Activated CD8-positive, alpha-beta T cell treated with anti-CD3 and anti-CD28 coated beads for 36 hours (primary cell): ENCODE measurements at places on chromosomes 4 and X. TPM values are rescaled to one million over a fixed set of nuclear protein-coding genes. Genes with fewer than 3 reads are reported as not detected.

- DNase-seq: no peak
These were observed 14.8 kb downstream of the RPL34 start for GRCh38 chr4:108635070-108635655.

DGKK gene
- not detected for total RNA-seq

DNA sequence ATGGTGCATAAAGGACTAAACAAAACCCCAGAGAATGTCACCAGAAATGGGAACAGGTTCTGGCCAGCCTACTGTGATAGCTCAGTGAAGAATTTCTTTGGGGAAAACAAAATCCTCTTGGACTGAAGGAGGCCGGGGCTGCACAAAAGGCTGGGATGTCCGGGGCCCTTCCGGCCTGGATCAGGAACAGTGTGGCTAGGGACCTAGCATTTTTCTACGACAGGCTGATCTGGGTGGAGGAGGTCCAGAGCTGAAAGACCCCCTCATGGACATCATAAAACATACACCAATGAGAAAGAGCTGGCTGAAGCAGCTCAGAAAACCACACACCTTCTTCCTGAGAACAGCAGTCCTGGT is 94.7 kb downstream of the BCOR start:
- DNase-seq: no peak

DNA sequence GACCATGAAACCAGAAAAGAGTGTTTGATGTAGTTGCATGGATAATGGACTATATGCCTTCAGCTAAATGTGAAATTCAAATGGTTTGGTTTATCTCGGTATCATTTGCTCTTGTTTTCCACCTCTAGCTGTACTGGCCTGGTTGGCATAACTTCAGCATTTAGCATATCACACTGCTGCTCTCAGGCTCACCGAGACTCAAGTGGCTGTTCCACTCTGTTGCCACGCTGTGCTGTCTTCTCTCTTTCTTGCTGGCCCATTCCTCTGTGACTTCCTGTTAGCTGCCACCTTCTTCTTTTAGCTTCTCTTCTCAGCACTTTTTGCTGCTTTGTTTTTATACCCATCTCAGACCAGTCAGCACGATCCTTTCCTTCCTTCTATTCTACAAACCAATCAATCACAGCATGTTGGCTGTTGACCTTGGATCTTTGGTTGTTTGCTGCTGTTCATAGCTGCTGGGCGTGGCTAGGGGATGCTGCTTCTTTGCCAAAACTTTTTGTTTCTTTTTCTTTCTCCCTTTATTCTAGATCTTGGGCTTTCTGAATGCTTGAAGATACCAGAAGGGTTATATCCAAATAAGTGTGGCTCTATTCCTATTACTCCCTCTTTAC is 24.0 kb downstream of the INTS6L start:
- DNase-seq: no peak

- DNase-seq: no peak
These were observed 38.6 kb downstream of the ALG13 start for GRCh38 chrX:111719426-111720210.

LRP2BP gene
- 1.1 TPM for total RNA-seq

PABPC4L gene
- not detected for total RNA-seq

HMGB3 gene
- 24.5 TPM for total RNA-seq
